ENCODE measurements at places on chromosomes 3 and 15.

GRCh38 chr15:41494190-41494921 is 682 bp downstream of the ITPKA start:
- DNase-seq: peak; percentile 74

GRCh38 chr3:137116619-137117018 is 158.8 kb downstream of the IL20RB start:
- DNase-seq: no peak

GRCh38 chr3:123327480-123327879 is 121.4 kb downstream of the ADCY5 start:
- no peak for DNase-seq

GRCh38 chr3:76497636-76498035 is 542.3 kb upstream of the ROBO2 start:
- DNase-seq: no peak

DNA sequence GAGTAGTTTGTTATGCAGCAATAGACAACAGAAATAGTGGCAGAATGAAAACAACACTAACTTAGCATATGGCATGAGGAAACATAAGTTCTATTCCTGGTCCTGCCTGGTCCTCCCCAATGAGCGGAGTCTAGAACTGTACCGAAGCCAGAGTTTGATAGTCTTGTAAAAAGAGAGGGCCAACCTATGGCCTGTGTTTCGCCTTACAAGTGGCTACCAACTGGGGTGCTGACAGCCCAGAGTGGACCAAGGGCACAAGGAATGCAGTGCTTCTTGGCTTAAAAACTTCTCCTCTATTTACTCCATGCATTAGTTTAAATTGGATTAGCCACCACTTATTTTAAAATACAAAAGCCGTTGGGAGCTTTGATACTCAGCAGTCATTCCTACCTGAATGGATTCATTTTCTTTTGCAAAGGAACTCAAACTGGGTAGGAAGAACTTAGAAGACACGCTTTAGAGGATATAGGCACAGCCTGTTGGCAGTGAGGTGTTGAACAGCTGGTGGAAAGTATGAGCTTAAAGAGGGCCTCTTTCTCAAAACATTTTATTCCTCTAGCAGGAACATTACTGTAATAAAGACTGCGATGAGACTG is 302.9 kb downstream of the PLCL2 start:
- no peak for DNase-seq
